Stimulated activated CD4-positive, alpha-beta T cell treated with anti-CD3 and anti-CD28 coated beads, Interleukin-12 subunit alpha, Interleukin-12 subunit beta, amount 100 ng/mL, for 24 hours (primary cell): ENCODE measurements at places on chromosomes 7 and 10.

DNA sequence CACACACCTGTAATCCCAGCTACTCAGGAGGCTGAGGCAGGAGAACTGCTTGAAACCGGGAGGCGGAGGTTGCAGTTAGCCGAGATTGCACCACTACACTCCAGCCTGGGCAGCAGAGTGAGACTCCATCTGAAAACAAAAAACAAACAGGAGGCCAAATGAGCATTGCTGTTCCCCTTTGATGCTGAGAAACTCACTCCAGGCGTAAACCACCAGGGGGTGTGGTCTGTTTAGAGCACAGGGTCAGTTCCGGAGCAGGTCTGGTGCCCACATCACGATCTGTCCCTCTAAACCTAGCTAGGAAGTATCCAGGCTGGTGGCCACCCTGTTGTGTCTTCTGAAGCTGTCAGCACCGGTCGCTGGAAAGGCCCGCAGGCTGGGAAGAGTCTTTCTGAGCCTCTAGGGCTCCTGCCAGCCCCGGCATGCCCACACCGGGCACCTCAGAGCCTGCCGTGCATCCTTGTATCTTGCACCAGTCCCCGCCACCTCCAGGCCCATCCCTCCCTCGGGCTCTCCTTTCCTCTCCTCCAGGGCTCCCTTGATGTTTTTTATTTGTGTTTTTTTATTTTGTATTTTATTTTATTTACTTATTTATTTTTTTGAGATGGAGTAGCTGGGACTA, 66.3 kb upstream of the SH2B2 start:
- no peak for DNase-seq

GRCh38 chr7:5671046-5671445, 110.4 kb downstream of the RNF216 start:
- DNase-seq = no peak

GRCh38 chr7:150862356-150862755, 10.0 kb downstream of the AOC1 start:
- DNase-seq = no peak

GRCh38 chr7:136078630-136079029, 101.5 kb upstream of the MTPN start:
- no peak for DNase-seq

DNA sequence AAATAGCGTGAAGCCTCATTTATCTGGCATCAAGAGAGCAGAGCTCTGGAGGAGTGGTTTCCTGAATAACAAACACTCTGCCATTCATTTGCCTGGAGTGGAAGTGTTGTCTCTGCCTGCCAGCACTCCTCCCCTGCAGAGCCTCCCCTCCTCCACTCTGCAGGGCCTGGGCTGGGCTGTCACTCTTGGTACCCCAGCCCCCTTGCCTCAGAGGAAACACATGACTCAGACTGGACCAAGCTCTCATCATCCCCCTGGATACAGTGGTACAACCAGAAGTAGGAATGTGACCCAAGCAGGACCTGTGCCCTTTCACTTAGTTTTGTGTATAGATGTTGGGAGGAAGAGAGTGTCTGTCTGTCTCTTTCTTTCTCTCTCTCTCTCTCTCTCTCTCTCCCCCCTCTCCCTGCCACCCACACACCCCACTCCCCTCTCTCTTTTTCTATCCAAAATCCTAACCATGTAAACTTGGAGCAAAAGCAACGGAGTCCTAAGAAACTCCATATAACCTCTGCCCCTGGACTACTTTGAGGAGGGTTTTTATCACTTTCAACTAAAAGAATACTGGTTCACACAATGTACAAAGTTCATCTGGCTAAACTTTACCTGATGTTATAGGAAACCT, 43.9 kb downstream of the DOCK4 start:
- no peak for DNase-seq

DNA sequence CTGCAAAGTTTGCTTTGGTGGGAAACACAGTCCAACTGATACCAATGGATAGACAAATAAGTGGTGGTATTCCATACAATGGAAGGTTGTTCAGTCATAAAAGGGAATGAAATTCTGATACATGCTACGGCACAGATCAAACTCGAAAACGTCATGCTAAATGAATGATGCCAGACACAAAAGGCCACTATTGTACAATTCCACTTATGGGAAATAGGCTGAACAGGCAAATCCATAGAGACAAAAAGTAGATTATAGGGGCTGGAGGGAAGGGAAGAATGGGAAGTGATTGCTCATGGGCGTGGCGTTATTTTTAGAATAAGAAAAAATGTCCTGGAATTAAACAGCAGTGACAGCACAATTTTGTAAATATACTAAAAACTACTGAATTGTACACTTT, 66.0 kb upstream of the FOXK1 start:
- no peak for DNase-seq

DNA sequence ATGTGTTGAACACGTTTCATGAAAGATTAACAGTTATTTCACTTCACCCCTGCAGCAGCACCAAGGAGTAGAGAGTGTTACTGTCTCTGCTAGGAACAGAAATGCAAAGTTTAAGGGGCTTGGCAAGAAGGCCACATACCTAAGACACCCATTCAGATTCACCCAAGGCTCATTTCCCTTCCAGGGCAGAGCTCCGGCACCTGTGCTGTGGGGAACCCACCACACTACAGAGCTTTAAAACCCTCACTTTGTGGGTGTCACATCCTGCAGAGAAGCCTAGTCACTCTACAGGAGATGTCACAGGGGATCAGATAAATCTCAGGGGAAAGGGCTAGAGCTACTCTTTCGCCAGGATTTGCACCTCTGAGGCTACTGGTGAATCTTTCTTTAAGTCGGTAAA, 176.1 kb upstream of the KLF6 start:
- no peak for DNase-seq

DNA sequence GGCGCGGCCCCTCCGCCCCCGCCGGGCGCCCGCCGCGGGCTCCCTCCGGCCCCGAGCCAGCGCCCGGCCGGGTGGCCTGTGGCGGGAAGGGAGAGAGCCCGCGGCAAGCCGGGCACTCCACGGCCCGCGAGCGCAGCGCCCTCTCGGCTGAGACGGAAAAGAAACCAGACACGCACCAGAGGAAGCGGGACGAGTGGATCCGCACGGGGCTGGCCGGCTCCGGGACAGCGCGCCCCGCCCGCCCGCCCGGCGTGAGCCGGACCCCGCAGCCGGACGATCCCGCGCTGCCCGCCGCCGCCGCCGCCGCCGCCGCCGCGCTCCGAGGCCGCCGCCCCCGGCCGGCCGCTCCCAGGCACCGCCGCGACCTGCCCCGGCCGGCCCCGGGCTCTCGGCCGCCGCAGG, 300 bp downstream of the ARHGAP21 start:
- peak; percentile 17 for DNase-seq

DNA sequence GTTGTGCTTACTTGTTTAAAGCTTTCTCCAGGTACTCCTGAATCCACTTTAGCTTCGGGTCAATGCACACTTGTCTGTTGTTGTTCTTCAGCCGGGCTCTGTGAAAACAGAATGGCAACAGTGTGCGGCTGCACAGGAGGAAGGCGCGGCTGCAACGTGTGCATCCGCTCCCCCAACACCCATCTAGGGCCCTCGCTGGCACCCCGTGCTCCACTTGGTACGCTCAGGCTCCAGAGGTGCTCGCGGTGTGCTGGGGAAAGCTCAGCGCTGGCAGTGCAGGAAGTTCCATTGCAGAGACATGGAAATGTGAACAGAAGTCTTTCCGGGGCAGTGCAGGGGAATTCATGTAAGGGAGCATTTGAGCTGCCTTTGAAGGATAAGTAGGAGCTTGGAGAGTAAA, 6.3 kb downstream of the CXCL12 start:
- DNase-seq = no peak

GRCh38 chr7:70215491-70215890, 617.2 kb downstream of the AUTS2 start:
- no peak for DNase-seq

DNA sequence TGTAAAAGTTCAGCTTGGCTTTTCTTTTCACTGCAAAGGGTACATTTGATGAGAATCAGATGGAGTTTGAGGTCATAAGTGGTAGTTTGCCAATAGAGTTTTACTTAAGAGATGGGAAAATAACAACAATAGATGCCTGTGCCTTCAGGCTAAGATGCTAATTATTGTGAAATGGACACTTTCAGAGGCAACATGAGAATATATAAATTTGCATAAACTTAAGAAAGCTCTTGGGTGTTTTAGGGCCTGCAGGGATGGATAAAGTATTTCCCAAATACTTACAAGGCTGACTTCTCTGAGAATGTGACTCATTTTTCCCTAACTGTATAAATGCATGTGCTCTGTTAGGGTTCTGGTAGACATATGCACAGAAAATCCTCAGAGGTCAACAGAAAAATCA, 200.3 kb upstream of the SVIL start:
- no peak for DNase-seq

DNA sequence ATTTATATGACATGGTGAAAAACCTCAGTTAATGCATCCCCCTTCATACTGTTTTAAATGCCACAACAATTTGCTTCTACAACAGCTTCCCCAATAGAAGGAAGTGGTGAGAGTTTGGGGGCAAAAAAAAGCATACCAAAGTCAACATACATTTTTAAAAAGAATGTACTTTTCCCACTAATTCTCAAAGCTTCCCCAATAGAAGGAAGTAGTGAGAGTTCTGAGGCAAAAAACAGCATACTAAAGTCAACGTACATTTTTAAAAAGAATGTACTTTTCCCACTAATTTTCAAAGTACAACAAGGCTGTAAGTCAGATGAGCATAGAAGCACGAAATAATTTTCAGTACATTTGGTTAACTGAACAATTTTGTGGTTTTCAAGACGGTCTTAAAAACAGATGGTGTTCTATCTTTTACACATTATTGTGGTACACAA, 24.0 kb downstream of the WASL start:
- no peak for DNase-seq

DNA sequence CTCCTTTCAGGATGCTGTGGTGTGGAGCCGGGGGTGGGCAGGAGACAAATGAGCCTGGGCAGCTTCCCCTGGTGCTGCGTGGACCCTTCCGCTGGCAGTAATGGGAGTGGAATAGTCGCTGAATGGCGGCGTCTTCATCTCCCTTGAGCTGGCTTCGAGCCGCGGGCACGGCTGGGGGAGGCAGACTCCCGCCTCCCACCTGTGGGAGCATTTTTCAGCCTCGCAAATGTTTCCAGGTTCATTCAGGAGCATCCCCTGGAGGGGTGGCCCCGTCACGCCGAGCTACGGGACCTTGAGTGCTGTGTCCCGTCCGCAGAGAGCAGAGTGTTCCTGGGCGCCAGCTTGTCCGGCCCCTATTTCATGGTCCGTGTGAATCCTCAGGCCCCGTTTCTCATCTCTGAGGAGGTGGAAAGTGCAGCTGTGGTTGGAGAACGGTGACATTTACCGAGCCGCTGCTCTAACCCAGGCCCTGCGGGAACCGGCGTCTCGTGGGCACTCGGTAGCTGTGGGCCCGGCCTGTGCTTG, 18.1 kb downstream of the FAM20C start:
- no peak for DNase-seq

DNA sequence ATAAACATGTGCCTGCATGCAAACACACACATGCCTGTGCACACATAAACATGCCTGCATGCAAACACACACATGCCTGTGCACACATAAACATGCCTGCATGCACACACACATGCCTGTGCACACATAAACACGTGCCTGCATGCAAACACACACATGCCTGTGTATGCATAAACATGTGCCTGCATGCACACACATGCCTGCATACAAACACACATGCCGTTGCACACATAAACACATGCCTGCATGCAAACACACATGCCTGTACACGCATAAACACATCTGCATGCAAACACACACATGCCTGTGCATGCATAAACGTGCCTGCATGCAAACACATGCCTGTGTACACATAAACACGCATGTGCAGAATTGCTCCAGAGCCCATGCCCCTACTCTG, 22.4 kb downstream of the NKX6-2 start:
- no peak for DNase-seq

GRCh38 chr10:98086837-98087708, 47.4 kb upstream of the R3HCC1L start:
- DNase-seq = no peak
